ELR (cell line): ENCODE measurements at places on chromosomes 3 and 15.

DNA sequence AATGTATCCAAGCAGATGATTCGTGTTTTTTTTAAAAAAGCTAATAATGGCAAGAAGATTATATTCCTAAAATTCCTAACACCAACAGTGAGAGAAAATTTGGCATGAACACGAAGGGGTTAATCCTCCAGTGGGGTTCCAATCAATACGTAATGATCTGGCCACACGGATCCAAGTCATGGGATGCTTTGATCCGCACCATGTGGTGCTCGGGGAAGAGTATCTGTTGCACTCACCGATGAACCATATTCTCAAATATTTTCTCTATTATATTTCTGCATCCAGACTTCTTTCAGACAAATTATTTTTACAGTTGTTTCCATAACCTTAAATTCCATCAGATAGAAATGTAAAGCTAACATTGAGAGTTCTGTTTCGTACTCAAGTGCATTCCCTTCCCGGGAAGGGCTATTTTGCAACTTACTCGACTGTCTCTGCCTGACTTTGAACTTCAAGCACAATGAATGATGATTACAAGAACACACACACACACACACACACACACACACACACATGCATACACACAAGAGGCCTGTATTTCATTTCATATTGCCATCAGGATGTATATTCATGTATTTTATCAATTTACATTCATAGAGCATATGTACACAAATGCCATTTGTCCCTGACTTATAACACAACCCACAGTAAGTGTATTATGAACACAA lies 567.2 kb downstream of the FOXP1 start:
- no peak for DNase-seq

GRCh38 chr3:143973259-143974021 lies 1.8 kb downstream of the DIPK2A start:
- DNase-seq, result peak; percentile 88

DNA sequence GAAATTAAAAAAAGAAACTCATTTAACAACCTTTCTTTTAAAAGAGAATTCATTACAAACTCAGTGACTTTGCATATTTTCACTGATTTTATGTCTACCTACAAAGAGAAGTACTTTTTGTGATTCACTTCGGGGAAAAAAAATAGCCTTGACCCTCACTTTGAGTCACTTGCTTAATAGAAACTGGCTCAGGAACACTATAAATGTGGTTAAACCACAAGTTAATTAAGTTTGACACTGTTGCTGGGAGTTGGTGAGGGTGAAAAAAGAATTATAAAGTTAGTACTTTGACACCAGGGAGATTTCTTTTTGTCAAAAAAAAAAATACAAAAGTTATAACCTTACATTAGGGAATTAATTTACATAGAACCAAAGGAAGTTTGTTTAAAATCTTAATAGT lies 810.9 kb downstream of the NR2F2 start:
- no peak for DNase-seq

DNA sequence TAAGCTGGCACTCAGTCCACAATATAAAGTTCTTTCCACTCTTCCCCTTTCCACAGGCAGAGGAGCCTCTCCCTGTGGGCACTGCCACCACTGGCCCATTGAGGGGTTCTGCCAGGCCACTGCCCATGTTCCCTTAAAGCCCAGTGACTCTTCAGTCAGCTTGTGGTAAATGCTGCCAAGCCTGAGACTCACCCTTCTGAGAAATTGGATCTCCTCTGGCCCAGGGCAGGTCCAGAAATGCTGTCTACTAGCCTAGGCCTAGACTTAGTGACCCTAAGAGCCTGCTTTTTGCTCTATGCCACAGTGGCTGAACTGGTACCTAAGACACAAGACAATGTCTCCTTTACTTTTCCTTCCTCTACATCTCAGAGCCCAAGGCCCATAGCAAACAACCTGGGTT lies 295.8 kb downstream of the RBMS3 start:
- DNase-seq, result no peak

DNA sequence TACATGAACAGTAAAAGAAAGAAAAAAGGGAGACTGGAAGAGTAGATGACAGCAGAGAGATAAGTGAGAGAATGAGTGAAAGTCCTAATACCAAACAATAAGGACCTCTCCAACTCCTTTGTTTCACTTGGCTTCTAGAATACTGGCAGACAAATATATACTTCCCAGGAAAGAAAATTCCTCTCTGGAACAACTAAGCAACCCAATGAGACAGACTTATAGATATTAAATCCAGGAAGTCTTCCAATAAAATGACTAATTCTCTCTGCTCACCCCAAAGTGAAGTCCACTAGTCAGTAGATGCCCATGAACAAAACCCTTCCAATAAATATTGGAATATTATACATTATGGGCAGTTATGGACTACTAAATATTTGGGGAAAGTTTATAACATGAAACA lies 114.2 kb downstream of the NEDD4 start:
- peak; percentile 27 for DNase-seq

GRCh38 chr3:48493203-48493501 lies 10.8 kb downstream of the SHISA5 start:
- no peak for DNase-seq

DNA sequence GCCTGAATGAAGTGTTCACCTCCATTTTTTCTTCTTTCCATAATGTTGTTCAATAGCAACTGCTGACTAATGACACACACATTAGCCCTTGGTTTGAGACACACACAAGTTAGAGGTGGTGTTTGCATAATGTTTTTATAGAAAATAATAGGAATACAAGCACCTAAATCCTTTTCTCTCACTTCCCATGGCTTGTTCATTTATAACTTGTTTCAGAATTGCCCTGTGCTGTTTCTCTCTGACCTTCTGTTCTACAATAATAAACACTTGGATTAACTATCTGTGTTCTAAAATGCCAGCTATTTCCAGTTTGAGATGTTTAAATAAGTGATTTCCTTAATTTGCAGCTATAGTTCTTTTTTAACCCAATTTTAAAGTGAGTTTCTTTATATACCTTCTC lies 525.1 kb upstream of the ROBO2 start:
- no peak for DNase-seq
